ENCODE measurements at places on chromosomes 4 and X. TPM values are rescaled to one million over a fixed set of nuclear protein-coding genes. Genes with fewer than 3 reads are reported as not detected.

- no peak for DNase-seq
Observed at GRCh38 chr4:154344686-154345085, 146.9 kb downstream of the DCHS2 start.

GRCh38 chr4:24952667-24953066 is 39.8 kb upstream of the CCDC149 start:
- DNase-seq, result no peak

DNA sequence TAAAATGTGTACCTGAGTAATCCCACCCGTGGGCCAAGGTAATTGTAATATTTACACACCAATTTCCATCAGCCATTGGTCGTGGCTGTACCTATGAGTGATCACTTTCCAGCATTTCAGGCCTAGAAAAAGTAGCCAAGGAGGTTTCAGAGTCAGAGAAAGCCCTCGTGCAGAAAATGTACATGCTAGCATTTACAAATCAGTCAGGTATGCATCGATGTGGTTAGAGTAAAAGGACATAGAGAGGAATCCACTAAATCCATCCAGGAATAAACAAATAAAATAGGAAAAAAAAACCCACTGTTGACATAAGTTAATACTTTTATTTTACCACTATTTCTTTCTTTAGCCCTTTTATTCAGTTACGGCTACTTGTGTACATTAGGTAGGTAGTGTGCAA is 256.8 kb downstream of the TRIML1 start:
- DNase-seq, result no peak

DNA sequence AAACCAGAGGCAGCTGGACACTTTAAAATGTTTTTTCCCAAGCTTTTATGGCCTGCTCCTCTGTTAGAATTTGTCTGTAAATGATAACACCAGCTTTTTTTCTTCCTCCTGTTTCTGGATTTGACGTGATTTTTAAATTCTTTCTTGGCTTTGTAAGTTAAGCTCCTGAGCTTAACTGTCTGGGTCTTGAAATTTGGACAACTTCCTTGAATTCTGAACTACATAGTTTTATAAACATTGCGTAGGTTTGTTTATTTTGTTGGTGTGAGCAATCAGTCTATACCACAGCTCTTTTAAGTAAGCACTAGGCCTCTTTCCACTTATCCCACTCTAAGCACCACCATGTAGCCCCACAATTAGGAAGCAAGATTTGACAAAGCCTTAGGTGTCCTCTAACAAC is 144.4 kb upstream of the GUCY1A1 start:
- DNase-seq, result no peak

DNA sequence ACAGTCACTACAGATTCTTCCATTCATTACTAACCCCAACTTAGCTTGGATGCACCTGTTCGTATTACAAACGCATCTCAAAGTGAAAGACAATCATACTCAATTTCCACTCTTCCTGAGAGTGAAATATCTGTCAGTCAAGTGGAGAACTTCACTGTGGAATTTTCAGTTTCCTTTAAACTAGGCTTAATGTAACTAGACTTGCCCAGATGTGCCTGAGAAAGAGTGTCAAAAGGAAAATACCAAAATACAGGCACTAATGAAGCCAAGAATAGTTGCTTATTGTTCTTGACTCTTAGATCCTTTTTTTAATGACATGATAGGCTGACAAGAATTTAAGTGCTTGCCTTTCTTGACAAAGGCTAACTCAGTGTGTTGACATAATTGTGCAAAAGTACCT is 72.4 kb upstream of the NR3C2 start:
- DNase-seq, result no peak

- DNase-seq, result peak; percentile 28
Observed at GRCh38 chr4:125313497-125313896, 1.3 kb upstream of the FAT4 start.

GRCh38 chr4:26028133-26028792 is 114.2 kb downstream of the SMIM20 start:
- no peak for DNase-seq

DNA sequence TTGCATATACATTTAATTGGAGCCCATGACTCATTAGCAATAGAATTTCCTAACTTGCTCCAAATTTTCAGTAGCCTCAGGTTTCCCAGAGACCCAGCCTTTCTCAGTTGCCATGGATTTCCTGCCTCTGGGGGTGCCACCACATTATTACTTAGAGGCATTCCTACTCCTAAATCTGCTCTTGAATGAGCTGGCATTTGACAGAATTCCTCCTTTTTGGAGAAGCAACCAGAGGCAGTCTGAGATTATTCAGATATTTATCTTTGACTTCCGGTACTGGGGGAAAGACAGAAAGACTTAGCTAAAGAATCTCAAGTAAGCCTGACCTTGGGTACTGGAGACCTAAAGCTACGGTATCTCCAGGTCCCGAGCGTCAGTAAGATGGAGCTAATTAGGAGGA is 76.3 kb downstream of the DCHS2 start:
- no peak for DNase-seq

GRCh38 chr4:56871371-56871866 is 36.3 kb upstream of the REST start:
- DNase-seq, result peak; percentile 11

DNA sequence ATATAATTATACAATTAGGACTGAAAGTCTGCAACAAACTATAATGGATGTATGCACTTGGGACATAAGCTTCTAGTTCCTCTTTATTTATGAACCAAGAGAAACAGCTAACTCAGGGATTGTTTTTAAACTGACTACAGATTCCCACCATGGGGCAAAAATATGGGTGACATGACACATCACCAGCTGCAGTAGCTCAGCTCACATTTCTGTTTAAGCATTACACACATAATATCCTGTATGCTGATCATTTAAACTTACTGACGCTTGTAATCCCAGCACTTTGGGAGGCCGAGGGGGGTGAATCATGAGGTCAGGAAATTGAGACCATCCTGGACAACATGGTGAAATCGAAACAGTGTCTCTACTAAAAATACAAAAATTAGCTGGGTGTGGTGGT is 11.5 kb downstream of the FGB start:
- DNase-seq, result no peak

DNA sequence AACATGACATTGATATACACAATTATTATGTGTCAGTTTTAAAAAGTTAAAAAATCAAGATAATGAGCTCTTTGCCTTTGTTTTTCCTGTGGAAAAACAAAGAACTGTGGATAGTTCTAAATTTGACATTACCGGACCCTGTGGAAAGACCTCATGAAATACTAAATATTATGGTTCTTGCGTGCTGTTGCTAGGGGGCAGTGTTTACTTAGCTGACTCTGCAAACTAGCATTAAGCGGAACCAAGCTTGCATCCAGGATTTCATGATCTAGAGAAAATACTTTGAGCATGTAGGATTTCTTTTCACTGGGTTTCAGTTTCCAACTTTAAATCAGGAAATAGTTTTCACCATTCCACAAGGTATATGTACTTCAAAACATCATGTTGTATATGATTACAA is 33.6 kb downstream of the CLCN4 start:
- peak; percentile 20 for DNase-seq

- no peak for DNase-seq
Observed at GRCh38 chrX:68983004-68983857, 154.4 kb downstream of the EFNB1 start.

GRCh38 chr4:41575207-41575606 is 37.2 kb downstream of the LIMCH1 start:
- DNase-seq, result no peak

- no peak for DNase-seq
Observed at GRCh38 chrX:137195991-137196390, 162.2 kb upstream of the GPR101 start.

DNA sequence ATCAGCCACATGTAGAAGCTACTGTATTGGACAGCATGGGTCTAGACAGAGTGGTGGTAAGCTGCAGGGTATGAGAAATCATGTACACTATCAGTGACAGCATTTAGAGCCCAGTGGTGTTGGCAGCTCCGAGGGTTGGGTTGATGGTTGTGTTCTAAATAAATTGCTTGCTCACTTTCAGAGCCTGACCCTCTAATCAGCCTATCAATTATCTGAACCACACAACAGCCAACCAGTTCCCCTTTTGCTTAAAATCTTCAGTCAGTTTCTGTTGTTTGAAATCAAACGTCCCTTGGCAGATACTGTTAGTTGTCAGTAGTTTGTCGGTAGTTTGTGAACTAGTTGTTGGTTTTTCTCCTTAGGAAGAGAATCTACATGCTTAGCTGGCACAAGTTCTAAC is 99.8 kb upstream of the RAI2 start:
- DNase-seq, result no peak

DNA sequence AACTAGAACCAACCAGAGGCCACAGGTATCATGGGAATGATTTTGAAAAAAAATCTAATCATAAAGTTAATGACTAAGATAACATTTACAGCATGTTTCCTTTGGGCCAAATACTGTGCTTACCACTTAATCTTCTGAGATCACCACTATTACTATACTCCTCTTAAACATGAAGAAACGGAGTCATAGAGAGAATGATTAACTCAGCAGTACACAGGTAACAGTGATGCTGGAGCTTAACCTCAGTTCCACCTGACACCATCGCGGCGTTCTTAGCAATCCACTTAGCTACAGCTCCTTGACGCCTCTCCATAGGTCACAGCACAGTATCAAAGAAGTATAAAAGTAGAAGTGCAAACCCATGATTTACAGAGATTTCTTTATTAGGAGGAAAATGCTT is 592.6 kb upstream of the SLIT2 start:
- no peak for DNase-seq

DNA sequence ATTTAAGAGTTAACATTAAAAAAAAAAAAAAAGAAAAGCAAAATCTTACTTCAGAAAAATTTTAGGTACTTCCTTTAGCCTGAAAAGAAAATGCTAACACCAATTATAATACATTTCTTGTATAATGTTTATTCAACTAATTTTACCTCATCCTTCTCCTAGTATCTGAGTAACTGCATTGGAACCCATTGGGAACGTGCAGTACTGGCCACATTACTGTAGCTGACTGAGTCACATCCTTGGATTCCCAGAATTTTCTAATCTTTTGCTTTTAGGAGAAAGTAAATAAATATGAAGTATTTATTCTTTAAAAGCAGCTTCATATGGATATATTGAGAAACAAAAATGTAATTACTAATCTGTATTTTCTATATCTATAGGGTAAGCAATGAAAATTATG is 82.6 kb upstream of the SLITRK2 start:
- DNase-seq, result no peak

- DNase-seq, result no peak
Observed at GRCh38 chrX:118614150-118614549, 113.3 kb upstream of the IL13RA1 start.

The LRIT3 gene
- 0.13 TPM for total RNA-seq

The GC gene
- not detected for total RNA-seq

The CXCL6 gene
- not detected for total RNA-seq

The SUV39H1 gene
- 26.8 TPM for total RNA-seq

The ASB9 gene
- 0.52 TPM for total RNA-seq

The KIAA1210 gene
- not detected for total RNA-seq

The EVC gene
- total RNA-seq, result 2.0 TPM

The CLTRN gene
- total RNA-seq, result 0.38 TPM
